Fibroblast of gingiva (primary cell): ENCODE measurements at places on chromosomes 3 and 15.
A peak's percentile ranks its signal among the peaks of the same experiment; 100 is the strongest.

DNA sequence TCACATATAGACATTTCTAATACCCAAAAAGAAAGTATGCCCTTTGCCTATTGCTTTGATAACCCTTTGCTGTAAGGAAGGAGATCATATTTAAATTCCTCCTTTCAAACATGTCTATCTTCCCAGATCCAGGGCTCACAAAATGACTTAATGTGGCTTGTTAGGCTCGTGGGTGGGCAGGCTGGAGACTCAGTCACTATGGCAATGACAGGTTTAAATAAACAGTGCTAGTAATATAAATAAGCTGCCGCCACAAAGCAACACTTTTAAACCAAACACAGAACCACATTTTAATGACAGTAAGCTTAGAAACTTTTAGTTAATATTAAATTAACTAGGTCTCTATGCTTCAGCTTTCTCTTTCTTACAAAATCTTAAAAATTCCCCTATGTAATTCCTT, 616.0 kb upstream of the NAALADL2 start:
- DNase-seq = peak; percentile 16

DNA sequence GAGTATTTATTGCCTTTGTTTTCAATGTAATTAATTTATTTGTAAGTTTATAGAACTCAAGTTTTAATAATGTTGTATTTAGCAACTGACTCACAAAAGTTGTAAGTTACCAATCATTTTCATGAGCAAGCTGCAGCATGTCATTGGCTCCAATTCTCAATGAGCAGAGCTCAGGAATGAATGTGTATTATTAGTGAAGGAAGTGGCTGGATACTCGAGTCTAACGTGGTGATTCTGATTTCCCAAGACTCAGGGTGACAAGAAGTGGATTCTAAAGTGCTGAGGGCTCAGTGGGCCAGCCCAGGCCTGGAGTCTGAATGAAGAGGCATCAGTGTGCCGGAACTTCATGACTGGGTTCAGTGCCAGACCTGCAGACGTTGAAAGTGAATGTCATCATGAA, 39.6 kb downstream of the CLDN11 start:
- DNase-seq = no peak

DNA sequence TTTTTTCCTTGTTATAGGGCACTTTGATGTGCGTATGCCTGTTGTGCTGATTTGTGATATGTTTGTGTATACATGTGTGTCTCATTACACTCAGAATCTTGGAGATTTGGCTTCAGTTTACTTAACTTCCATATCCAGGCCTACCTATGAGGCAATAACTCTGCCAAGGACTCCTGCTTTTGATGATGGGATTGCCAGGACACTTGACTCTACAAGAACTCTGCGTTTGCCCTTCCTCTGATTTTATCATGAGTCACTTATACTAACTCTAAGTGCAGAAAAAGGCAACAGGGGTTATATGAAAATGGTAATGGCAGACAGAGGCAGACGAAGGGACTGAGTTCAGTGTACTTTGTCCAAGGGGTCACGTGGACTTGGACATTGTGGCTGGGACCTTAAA, 33.6 kb downstream of the MCTP2 start:
- no peak for DNase-seq

DNA sequence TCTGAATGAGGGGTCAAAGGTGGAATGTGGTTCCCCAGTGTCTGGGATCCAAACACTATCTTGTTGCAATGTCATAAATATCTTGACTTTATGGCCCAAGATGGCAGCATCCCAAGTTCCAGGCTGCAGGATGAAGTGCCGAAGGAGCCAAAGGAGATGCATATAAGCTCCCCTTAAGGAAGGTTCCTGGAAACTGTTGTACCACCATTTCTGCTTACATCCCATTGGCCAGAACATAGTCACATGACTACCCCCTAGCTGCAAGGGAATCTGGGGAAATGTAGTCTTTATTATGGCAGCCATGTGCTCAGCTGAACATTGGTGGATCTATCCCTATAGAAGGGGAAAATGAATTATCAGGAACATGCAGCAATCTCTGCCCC, 54.3 kb downstream of the BDH1 start:
- peak; percentile 43 for DNase-seq

DNA sequence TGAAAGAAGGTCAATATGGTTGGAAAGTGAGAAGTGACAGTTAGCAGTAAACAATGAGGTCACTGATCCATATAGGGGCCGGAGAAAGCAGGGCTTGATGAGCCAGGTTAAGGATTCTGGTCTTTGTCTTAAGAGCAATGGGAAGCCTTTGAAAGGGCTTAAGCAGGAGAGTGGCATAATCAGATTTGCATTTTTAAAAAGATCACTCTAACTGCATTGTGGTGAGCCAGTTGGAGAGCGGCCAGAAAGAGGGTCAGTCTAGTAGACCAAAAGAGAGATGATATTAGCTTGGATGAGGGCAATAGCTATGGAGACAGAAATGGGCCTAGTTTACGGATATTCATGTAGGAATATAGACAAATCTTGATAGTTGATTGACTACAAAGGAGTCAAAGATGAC, 46.6 kb downstream of the CPNE4 start:
- DNase-seq = no peak

- no peak for DNase-seq
Observed at GRCh38 chr3:44289882-44290462, 48.3 kb downstream of the TOPAZ1 start.

- peak; percentile 55 for DNase-seq
Observed at GRCh38 chr3:99945328-99945995, 127.8 kb downstream of the CMSS1 start.

DNA sequence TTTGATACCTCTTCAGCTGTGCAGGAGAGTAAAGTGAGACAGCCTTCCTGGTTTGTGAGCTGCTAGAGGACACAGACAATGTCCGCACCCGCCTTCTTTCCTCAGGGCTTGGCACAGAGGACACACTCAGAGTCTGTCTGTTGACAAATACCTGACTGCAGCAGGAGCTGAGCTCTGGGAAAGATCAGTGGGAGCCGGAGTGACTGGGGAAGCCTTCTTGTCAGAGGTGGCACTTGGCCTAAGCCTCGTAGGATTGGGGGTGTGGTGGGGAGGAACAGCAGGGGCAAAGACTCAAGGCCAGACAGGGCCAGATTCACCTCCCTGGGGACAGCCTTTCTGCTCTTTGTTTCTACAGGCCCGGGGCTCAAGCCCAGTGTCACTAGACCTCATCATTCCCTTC, 3.3 kb upstream of the IL17RC start:
- no peak for DNase-seq

- DNase-seq = peak; percentile 55
Observed at GRCh38 chr3:57147071-57147470, 18.1 kb downstream of the IL17RD start.

- DNase-seq = no peak
Observed at GRCh38 chr3:13491206-13491974, 11.3 kb downstream of the HDAC11 start.

- DNase-seq = no peak
Observed at GRCh38 chr3:20575146-20575545, 389.1 kb upstream of the SGO1 start.
